ENCODE measurements at places on chromosomes 13 and 19.
A peak's percentile ranks its signal among the peaks of the same experiment; 100 is the strongest.

DNA sequence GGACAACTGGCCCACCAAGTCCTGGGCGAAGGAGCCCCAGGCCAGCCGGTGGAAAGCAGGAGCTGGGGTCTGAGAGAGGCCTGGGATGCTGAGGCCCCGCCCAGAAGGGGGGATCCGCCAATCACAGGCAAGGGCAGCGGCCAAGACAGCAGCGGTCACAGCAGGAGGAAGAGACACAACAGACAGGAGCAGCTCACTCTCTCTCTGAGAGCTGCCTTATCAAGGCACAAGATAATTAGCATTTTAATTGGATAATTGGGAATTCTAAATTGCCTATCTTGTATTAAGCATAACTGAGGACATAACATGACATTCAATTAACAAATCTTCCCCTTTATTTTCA is 46.2 kb downstream of the CEBPG start:
- DNase-seq: no peak

GRCh38 chr13:98171900-98172589 is 5.0 kb downstream of the RNF113B start:
- DNase-seq: no peak

- DNase-seq: no peak
Observed at GRCh38 chr13:104008541-104009435, 942.6 kb upstream of the SLC10A2 start.

DNA sequence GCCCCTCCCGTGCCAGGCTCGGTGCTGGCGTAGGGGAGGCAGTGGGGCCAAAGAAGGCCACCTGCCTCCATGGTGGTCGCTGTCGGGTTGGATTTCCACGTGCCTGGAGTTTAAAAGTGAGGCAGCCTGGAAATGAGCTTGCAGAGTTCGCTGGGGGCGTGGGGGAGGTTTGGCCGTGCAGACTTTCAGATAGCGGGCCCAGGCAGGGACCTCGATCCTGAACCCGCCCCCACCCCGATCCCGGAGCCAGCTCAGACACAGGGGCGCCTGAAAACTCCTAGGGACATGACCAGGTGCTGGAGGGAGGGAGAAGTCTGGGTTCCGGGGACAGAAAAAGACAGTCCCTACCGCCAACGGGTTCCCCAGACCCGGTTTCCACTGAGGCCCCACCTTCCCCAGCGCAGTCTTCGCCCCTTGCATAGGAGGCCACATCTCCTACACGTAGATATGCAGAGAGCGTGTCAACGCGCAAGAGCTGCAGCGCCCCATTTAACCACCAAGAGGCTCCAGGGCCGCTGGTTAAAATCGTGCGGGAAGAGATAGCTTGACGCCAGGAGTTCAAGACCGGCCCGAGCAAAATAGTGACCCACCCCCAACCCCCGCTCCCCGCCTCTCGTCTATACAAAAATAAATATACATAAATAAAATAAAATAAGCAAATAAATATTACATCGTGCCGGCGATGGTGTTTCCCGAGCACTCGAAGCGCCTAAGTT is 8.5 kb downstream of the CCDC8 start:
- no peak for DNase-seq

GRCh38 chr13:71517004-71517403 is 350.0 kb downstream of the DACH1 start:
- DNase-seq: no peak

DNA sequence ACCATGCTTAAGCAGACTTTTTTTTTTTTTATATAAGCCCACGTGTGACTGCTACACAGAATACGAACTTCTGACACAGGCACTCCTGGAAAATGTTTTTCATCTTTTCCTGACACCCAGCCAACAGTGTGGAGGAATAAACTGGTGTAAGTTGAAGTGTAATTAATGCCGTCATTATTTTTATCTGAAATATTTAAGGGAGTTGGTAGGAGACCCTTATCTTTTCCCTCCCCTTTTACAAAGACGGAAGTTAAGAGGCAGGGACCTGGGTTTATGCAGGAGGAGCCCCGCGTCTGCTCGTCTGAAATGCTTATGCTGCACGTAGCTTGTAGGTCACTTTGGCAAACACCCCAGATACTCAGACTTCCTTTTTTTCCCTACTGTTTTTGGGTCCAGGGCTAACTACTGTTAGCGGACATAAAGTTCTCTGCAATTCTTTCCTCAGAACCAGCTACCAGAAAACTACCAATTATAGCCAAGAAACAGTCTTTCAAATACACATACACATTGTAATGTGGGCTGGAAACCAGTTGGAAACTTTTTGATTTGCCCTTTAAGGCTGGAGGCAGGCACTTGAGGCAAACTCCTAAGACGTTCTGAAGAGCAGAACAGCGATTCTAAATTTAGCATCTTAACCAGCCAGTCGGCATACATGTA is 50.8 kb downstream of the EFNB2 start:
- no peak for DNase-seq

DNA sequence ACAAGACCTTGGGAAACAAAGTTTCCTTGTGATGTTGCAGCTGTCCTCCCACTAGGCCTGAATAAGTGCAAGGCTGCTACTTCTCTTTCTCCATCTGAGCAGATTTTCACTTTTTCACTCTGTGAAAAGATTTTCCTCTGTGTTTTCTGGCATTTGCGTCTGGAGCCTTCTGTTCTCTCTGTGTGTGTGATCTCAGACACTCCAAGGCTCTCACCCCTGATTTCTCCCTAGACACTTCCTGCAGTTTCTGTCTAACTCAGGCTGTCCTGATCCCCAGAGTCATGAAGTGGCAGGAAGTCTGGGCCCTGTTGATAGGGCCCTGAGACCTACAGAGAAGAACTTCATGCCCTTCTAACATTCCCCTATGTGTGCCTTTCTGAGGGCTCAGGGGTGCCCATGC is 37.2 kb downstream of the SIGLEC7 start:
- peak; percentile 80 for DNase-seq

DNA sequence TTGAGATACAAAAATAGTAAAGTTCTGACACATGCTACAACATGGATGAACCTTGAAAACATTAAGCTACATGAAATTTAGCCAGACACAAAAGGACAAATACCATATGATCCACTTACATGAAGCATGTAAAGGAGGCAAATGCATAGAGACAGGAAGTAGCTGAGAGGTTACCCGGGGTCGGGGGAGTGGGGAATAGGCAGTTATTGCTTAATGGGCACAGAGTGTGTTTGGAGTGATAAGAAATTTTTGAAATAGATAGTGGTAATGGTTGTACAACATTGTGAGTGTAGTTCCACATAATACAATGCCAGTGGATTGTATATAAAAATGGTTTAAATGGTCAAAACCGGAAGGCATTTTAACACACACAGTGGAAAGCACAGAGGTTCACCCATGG is 4.3 kb downstream of the N4BP2L1 start:
- DNase-seq: peak; percentile 56

DNA sequence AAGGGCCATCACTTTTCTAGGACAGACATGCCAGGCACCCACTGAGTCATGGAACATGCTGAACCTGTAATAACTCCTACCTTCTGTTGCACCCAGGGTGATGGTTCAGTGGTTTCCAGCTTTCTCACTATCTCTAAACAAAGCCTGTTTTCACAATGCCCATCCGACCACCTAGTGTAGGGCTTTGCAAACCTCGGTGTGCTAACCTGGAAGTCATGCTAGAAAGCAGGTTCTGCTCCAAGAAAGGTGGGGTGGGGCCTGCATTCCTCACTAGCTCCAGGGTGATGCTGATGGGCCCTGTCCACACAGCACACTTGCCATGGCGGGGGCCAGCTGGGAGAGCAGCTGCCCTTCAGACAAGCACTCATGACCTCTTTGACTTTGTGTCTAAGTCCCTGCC is 43.4 kb downstream of the COL4A2 start:
- no peak for DNase-seq

- no peak for DNase-seq
Observed at GRCh38 chr13:26266311-26266710, 12.4 kb downstream of the CDK8 start.

DNA sequence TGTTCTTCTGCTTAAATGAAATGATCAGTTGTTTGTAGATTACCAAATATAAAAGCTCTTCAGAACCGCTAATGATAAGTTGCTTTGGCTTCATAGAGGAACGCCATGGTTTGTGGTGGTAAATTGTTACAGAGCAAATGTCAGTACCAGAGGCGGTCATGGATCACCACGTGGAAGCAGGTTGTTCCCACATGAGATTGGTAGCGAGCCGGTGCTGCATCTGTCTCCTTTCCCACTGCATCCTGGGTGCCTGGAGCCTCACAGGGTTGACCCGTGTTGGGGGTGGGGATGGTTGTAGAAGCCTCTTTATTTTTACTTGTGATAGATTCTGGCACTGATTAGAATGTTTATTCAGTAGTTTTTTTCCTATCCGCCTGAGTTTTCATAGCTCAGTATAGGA is 14.7 kb downstream of the GARRE1 start:
- no peak for DNase-seq

- DNase-seq: no peak
Observed at GRCh38 chr19:10517361-10517759, at the start of gene S1PR5. S1PR5 (minus strand) TSS chr19:10517447; CDS start chr19:10515011, 2,436 bp downstream.

- no peak for DNase-seq
Observed at GRCh38 chr19:17391371-17392151, 2.4 kb downstream of the CCDC194 start.

- no peak for DNase-seq
Observed at GRCh38 chr19:2624537-2625091, 77.9 kb downstream of the GNG7 start.

- DNase-seq: no peak
Observed at GRCh38 chr19:38898788-38899446, 501 bp downstream of the SIRT2 start.

DNA sequence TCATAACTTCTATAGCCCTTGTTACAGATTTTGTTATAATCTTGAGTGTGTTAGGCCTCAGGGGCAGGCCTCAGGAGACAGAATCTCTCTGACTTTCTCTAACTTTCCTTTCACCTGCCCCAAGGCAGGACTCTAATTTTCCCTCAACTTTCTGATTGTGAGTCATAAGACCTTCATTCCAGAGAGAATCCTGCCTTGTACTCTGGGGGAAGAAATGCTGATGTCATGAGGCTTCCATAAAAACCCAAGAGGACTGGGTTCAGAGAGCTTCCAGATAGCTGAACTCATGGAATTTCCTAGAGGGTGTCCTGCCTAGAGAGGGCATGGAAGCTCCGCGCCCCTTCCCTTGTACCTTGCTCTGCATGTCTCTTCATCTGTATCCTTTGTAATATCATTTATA is 5.3 kb upstream of the KBTBD6 start:
- DNase-seq: no peak

- DNase-seq: no peak
Observed at GRCh38 chr13:72403396-72404010, 323.9 kb downstream of the MZT1 start.

DNA sequence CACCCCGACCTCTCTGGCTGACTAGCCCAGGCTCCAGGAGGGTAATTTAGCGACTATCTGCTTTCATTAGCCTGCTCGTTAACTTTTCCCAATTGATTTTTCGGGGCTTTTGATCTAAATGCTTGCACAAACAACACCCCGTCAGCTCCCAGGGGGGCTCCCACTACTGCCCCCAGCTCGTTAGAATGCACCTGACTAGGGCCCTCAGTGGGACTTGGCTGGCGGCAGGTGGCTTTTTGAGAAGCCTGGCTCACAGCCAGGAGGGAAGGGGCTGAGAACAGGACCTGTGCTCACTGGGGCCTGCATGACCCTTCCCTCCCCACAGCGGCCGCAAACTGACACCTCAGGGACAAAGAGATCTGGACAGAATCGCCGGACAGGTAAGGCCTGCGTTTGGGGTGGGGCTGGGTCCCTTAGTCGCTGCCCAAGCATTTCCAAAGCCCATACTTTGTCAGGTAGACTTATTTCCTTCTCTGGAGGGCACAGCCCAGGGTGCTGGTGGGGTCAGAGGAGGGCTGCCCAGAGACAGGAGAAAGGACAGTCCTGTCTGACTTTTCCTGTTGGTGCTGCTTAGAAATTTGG is 7.6 kb upstream of the CD79A start:
- no peak for DNase-seq

DNA sequence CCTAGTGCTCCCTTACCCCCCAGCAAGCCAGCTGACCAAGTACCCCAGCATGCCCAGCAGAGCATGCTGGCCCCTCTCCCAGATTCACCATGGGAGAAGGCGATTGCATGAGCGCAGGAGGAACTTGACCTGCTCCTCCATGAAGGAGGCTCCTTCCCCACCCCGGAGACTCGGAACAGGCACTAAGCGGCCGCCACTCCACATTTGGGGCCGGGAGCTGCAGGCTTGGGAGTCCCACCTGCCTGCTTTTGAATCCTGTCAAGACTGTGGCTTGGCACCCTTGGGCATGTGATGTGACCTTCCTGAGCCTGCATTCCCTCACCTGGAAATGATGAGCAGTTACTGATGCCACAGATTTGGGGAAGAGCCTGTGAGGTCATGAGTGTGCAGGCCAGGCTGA is 12.7 kb upstream of the TIMM50 start:
- no peak for DNase-seq

- DNase-seq: no peak
Observed at GRCh38 chr19:47020992-47021496, 1.4 kb downstream of the NPAS1 start.

DNA sequence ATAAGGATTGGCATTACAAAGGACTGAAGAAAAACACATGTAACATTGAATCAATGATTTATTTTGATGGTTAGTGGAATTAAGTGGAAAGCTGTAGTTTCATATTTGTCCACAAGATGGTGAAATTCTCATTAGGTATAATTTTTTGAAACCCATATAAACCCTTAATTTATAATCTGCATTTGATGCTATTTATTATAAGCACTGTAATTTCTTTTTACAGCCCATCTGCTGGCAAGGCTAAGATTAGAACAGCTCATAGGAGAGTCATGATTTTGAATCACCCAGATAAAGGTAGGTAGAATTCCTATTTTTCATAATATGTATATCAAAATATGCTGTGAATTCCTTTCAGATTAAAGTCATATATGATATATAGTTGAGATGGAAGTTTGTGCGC is 62.2 kb downstream of the DNAJC15 start:
- DNase-seq: no peak

GRCh38 chr13:60080850-60081249 is 82.9 kb downstream of the DIAPH3 start:
- no peak for DNase-seq

Data from CMK (cell line).